Suprapubic skin (tissue), 4 donors: ENCODE measurements at places on chromosomes 6 and 20.

GRCh38 chr6:158977382-158977781 is 22.6 kb downstream of the RSPH3 start:
- H3K27me3 ChIP-seq: no peaks in the 10 kb centered on the region
- DNase-seq: no peak
- no peaks in the 10 kb centered on the region for H3K4me1 ChIP-seq
- peaks cover 37% of the 10 kb centered on the region for H3K36me3 ChIP-seq
- no peak overlapping the region for H3K27ac ChIP-seq

- peaks cover 13% of the 10 kb centered on the region for H3K4me1 ChIP-seq
- no peaks in the 10 kb centered on the region for H3K27me3 ChIP-seq
- H3K36me3 ChIP-seq: peaks cover 19% of the 10 kb centered on the region
- no peak for DNase-seq
Observed at GRCh38 chr6:38154731-38155130, 335.2 kb downstream of the ZFAND3 start.

- peaks cover 14% of the 10 kb centered on the region for H3K4me1 ChIP-seq
- H3K36me3 ChIP-seq: peaks cover 79% of the 10 kb centered on the region
- no peaks in the 10 kb centered on the region for H3K27me3 ChIP-seq
- H3K4me3 ChIP-seq: no peak overlapping the region
- H3K27ac ChIP-seq: no peak overlapping the region
Observed at GRCh38 chr6:157200611-157201010, 122.7 kb downstream of the TMEM242 start.

GRCh38 chr20:38164624-38165088 is 414 bp downstream of the TGM2 start:
- no peaks in the 10 kb centered on the region for H3K36me3 ChIP-seq
- no peak overlapping the region for H3K27ac ChIP-seq
- no peaks in the 10 kb centered on the region for H3K27me3 ChIP-seq
- DNase-seq: no peak
- peaks cover 12% of the 10 kb centered on the region for H3K4me1 ChIP-seq
- peak overlapping the region; percentile 43 for H3K4me3 ChIP-seq

DNA sequence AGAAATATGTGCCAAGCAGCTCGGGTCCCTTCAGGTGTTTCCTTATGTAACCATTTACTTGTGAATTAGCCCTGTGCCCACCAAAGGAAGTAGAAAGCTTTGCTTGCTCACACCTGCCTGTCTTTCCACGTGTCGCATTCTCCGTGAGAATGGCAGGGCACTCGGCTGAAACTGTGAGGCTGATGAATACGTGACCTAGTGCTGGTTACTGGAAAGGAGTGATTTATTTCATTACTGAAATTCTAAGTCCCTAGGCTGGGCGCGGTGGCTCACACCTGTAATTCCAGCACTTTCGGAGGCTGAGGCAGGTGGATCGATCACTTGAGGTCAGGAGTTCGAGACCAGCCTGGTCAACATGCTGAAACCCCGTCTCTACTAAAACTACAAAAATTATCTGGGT is 45.9 kb upstream of the TULP1 start:
- H3K4me3 ChIP-seq: no peak overlapping the region
- no peak overlapping the region for H3K27ac ChIP-seq
- no peak for DNase-seq
- H3K36me3 ChIP-seq: no peaks in the 10 kb centered on the region
- no peaks in the 10 kb centered on the region for H3K27me3 ChIP-seq

DNA sequence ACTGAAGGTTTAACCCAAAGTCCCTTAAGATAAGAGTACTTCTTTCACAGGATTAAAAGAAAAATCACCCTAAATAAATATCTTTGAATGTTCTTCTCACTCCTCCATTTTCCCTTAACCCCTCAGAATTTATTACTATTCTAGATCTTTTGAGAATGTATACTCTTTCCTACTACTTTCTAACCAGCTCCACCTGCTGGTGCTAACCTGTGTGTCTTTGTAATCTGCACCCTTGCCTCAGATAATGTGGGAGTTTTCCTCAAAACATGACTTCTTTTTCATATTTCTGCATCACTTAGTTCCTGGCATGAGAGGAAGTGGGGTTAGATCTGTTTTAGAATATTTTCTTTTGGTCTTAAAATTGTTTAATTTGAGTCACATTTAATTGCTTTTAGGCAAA is 394.2 kb downstream of the BMP2 start:
- H3K27ac ChIP-seq: no peak overlapping the region
- H3K4me1 ChIP-seq: no peaks in the 10 kb centered on the region
- no peaks in the 10 kb centered on the region for H3K27me3 ChIP-seq
- DNase-seq: no peak
- no peak overlapping the region for H3K4me3 ChIP-seq
- no peaks in the 10 kb centered on the region for H3K36me3 ChIP-seq

DNA sequence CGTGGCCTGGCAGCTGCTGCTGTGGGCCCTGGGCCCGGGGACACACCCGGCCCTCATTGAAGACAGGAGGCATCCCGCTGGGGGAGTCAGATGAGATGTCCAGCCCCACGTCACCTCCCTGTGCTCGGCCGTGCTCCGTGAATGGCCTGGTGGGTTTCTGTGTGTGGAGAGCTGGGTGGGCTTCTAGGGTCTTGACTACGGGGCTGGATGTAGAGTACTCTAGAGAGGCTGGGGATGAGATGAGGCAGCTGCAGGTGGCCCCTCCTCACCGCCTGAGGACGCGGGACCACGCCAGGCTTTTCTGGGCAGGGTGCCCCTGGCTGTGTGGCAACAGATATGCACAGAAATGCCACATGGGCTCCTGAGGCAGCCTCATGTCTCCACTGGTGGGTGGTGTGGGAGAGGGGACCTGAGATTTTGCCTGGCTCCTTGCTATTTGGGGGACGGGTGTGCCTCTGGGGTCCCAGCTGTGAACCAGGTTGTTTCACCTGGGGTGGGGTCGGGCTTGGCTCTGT is 8.4 kb upstream of the BHLHE23 start:
- no peak overlapping the region for H3K27ac ChIP-seq
- H3K36me3 ChIP-seq: no peaks in the 10 kb centered on the region
- peaks cover 99% of the 10 kb centered on the region for H3K27me3 ChIP-seq
- no peak overlapping the region for H3K4me3 ChIP-seq
- H3K4me1 ChIP-seq: peaks cover 3% of the 10 kb centered on the region
- no peak for DNase-seq

GRCh38 chr6:143964674-143965081 is 43.4 kb downstream of the PLAGL1 start:
- H3K4me1 ChIP-seq: peaks cover 34% of the 10 kb centered on the region
- H3K4me3 ChIP-seq: no peak overlapping the region
- DNase-seq: no peak
- no peak overlapping the region for H3K27ac ChIP-seq

- H3K36me3 ChIP-seq: no peaks in the 10 kb centered on the region
- H3K4me1 ChIP-seq: peaks cover 10% of the 10 kb centered on the region
- no peak overlapping the region for H3K4me3 ChIP-seq
- DNase-seq: no peak
Observed at GRCh38 chr20:49310705-49311104, 32.8 kb upstream of the ZNFX1 start.

DNA sequence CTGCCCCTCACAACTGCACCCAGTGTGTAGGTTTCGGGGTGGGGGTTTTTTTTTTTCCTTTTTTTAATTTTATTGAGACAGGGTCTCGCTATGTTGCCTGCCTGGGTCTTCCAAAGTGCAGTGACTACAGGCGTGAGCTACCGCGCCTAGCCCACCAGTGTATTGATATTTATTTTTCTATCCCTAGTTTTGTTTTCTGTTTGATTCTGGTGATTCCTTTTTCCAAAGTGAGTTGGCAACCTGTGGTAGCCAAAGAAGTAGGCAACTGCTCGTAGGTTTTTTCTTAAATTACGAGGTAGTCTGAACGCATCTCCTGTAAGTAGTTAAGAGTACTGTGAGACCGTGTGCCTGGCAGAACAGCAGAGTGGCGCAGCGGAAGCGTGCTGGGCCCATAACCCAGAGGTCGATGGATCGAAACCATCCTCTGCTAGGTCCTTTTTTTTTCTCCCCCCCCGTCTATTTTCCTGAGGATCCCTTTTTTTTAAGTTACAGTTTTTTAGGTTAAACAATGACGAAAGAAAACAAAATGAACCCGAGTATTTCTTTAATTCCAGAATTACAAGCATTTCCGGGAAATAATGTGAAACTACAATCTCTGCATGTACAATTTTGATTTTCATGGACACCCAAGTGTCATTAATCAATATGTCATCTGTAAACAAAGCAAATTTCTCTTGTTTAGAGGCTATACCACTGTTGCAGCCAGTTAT is 78.7 kb upstream of the BTN3A2 start:
- peak; percentile 80 for DNase-seq
- no peaks in the 10 kb centered on the region for H3K27me3 ChIP-seq
- H3K4me3 ChIP-seq: peak overlapping the region; percentile 62
- H3K36me3 ChIP-seq: no peaks in the 10 kb centered on the region
- peak overlapping the region; percentile 95 for H3K27ac ChIP-seq
- peaks cover 15% of the 10 kb centered on the region for H3K4me1 ChIP-seq

GRCh38 chr20:44033344-44033743 is 118.7 kb downstream of the TOX2 start:
- no peak overlapping the region for H3K27ac ChIP-seq
- H3K4me3 ChIP-seq: no peak overlapping the region
- H3K4me1 ChIP-seq: no peaks in the 10 kb centered on the region
- H3K27me3 ChIP-seq: peaks cover 39% of the 10 kb centered on the region
- DNase-seq: no peak

DNA sequence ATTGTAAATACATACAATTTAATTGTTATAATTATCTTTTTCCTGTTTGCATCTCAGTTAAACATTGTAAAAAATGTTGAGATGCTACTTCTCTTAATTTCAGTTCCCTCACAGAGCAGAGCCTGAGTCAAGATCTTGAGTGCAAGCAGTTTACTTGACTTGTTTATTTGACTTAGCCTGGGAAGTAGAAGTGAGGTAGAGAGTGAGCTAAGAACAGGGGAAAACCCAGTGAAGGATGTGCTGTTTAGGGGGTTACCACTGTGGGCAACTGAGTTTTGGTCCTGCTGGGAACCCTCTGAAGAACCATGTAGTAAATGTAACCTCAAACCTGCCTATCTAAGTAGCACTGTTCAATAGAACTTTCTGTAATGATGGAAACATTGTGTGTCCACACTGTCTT is 495.2 kb upstream of the FLRT3 start:
- H3K27me3 ChIP-seq: no peaks in the 10 kb centered on the region
- H3K27ac ChIP-seq: no peak overlapping the region
- H3K36me3 ChIP-seq: no peaks in the 10 kb centered on the region
